ENCODE measurements at places on chromosomes 5 and 9.
A peak's percentile ranks its signal among the peaks of the same experiment; 100 is the strongest.

GRCh38 chr9:4689687-4690104 lies 10.3 kb downstream of the CDC37L1 start:
- DNase-seq, result no peak

- DNase-seq, result no peak
Measured at GRCh38 chr5:153985498-153985897, 53.2 kb downstream of the FAM114A2 start.

- DNase-seq, result no peak
Measured at GRCh38 chr9:137319011-137319738, 17.1 kb upstream of the NRARP start.

DNA sequence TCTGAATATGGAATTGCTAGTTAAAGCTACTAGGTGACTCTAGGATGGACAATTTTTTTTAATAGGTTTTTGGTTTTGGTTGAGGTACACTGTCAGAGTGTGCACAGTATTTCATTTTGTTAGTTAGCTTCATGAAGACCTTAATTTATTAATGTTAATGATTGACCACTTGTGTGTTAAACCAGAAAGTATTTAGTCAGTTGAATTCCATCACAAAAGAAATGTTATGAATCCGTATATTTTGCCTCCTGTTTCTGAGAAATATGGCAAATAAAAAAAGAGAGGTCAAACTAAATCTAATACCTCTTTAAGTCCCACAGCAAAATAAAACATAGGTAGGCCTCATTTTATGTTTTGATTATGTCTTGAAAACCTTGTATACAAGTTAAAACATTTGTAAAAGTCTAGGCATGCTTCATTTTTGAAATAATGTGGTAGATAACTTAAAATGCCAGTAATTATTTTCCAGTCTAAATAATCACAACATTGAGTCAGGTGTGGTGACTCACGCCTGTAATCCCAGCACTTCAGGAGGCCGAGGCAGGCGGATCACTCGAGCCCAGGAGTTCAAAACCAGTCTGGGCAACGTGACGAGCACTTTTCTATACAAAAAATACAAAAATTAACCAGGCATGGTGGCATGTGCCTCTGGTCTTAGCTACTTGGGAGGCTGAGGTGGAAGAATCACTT lies 50.8 kb downstream of the ITGA1 start:
- DNase-seq, result no peak

GRCh38 chr5:180126716-180127681 lies 55.4 kb upstream of the RNF130 start:
- no peak for DNase-seq

- no peak for DNase-seq
Measured at GRCh38 chr5:82802954-82803353, 274.2 kb downstream of the TMEM167A start.

GRCh38 chr9:14346811-14347405 lies 33.0 kb upstream of the NFIB start:
- DNase-seq, result no peak

DNA sequence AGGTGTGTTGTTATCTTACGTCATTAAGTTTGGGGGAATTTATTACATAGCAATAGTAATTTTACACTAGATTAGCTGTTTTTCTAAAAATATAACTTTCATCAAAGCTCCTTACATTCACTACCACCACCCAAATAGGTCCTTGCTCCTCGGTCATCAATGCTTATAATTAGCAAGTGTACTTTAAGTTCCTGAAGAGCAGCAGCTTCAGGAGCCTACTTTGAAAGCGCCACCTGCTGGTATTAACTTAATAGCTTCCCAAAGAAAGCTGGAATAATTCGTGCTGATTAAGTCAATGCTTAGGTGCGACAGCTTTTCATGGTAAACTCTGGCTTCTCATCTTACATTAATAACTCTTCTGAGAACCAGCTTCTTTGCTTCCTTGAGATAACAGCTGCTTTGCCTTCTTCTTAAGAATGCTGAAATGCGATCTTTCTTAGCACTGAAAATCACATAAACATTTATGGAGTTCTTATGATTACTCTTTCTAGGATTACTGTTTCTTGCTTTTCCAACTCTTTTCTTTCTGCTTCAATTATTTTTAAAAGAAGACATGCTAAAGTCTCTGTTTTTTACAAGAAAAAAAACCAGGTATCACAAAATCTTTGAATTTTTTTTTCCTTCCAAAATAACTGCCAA lies 10.0 kb upstream of the C5 start:
- peak; percentile 18 for DNase-seq

- DNase-seq, result no peak
Measured at GRCh38 chr9:136051453-136051836, 43.6 kb downstream of the NACC2 start.

DNA sequence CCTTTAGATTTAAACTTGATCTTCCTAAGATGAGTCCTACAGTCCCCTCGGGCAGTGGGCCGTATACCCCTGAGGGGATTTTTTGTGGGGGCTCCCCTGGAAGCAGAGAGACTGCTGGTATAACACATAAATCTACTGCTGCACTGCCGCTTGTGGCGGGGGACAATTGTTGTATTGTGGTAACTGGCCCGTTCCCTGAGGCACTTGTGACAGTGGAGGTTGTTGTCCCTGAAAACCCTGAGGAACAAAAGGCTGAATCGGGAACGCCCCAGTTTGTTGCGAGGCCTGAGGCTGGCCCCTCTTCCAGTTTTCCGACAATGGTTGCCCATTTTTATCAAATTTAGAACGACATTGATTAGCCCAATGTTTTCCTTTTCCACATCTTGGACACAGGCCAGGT lies 4.7 kb upstream of the TMEM141 start:
- no peak for DNase-seq

- no peak for DNase-seq
Measured at GRCh38 chr9:104069288-104069687, 24.8 kb upstream of the SMC2 start.

DNA sequence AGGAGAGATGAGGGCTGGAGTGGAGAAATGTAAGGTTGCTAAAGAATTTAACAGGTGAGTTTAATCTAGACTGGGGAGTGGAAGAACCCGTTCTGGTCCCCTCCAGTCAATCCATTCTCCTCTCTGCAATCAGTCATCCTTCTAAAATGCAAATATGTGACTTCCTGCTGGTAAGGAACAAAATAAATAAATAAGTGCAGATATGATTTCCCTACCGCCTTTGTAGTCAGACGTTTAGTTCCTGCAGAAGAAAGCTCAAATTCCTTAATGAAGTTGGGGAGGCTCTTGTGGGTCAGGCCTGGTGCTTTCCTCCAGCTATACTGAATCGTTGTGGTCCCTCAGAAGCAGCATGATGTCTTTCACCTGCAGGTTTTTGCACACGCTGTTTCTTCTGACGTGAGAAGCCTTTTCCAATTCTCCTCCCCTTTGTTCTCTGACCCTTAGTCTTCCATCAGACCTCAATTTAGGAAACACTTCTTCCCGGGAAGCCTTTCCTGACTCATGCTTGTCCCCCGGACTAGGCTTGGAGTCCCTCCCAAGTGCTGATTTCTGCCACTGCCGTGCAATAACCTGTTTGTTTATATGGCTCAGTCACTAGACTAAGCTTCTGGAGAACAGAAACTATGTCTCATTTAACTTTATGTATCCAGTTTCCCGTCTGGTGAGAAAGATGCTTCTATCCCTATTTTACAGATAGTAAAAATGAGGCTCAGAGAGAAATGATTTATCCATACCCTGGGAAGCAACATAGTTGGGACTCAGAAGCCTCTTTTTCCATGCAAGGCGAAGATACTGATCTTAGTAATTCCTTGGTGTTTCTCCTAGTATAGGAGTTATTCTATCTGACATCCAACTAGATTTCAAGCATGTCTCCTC lies 1.3 kb downstream of the ATP6V1G1 start:
- DNase-seq, result no peak

- no peak for DNase-seq
Measured at GRCh38 chr9:69549310-69550202, 122.6 kb downstream of the APBA1 start.

DNA sequence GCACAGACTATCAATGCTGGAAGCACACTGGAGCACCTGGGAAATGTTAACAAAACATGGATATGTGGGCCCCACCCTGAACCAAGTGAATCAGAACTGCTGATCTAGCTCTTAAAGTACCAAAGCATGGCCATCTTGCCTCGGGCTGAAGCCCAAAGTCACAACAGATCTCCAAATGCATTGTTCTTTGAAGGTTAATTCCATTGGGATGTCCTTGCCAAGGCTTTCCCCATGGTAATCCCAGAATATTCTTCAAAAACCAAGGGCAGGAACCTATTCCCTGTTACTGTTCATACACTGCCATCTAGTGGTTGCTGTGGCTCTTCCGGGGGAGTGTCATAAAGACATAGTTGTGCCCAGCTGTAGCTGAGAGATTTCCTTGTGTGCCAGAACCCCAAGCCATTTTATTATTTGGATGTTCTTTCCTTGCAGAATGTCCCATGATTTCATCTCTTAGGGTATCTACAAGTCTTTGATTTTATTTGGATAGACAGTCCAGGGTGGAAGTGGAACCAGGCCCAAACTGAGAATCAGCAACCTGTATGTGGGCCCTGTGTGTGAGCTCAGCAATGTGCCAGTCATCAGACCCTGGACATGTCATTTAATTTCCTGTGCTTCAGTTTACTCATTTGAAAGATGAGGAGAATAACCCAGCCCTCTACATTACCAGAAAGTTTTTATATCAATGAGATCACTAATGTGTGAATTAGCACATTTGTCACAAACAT lies 290.0 kb downstream of the ACTL7B start:
- DNase-seq, result no peak

DNA sequence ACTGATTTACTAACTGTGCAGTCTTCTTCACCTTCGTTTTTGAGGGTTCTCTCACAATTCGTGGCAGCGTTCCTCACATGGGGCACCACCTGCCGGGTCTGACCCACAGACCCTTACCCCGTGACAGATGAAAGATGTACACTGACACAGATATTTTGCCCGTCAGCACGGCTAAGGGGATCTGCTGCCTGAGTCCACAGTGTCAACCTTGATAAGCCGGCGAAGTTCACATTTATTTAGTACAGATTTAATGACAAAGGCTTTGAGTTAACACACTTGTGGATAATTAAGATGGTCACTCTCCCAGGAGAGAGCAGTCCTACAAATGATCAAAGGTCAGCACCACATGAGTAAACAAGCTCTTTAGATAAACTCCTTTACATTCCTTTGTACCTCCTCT lies 15.9 kb upstream of the TEX10 start:
- DNase-seq, result no peak

- DNase-seq, result no peak
Measured at GRCh38 chr5:141437221-141437620, 6.9 kb downstream of the PCDHGA12 start.

DNA sequence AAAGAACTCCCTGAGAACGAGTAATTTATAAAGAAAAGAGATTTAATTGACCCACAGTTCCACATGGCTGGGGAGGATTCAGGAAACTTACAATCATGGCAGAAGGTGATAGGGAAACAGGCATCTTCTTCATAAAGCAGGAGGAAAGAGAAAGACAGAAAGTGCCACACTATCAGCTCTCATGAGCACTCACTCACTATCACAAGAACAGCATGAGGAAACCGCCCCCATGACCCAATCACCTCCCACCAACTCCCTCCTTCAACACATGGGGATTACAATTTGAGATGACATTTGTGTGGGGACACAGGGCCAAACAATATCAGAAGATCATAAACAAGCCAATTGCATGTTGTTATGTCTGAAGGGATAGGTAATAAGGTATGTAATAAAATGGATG lies 935.9 kb upstream of the COX7C start:
- no peak for DNase-seq

GRCh38 chr5:117488976-117489500 lies 914.4 kb upstream of the SEMA6A start:
- DNase-seq, result peak; percentile 8

- no peak for DNase-seq
Measured at GRCh38 chr5:71703941-71704340, 15.1 kb upstream of the CARTPT start.

DNA sequence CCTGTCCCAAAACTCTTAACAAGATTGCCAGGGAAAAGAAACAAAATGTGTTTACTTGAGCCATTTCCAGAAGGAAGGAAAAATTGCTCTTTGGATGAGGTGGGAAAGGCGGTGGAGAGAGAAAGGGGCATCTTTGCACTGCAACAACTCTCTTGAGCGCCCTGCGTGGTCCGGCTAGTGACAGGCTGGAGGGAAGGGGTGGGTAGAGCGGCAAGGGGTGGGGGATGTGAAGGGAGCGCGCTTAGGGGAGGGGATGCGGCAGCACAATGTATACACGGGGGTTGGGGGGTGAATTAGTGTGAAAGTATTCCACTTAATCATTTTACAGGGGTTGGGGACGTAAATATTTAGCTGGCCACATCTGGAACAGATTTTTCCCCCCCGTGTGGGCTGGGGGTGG lies 1.3 kb downstream of the FGF10 start:
- no peak for DNase-seq

- DNase-seq, result no peak
Measured at GRCh38 chr9:70746316-70746715, 331.9 kb upstream of the KLF9 start.

GRCh38 chr5:67286006-67286405 lies 89.4 kb upstream of the CD180 start:
- no peak for DNase-seq

- DNase-seq, result no peak
Measured at GRCh38 chr9:101574731-101575333, 19.9 kb downstream of the PPP3R2 start.

- no peak for DNase-seq
Measured at GRCh38 chr5:143758015-143758414, 53.9 kb upstream of the HMHB1 start.

GRCh38 chr9:97075289-97075985 lies 36.5 kb upstream of the CTSV start:
- DNase-seq, result no peak

- no peak for DNase-seq
Measured at GRCh38 chr5:146710348-146710747, 168.2 kb downstream of the PPP2R2B start.

GRCh38 chr5:152097128-152097527 lies 172.5 kb upstream of the GLRA1 start:
- no peak for DNase-seq

DNA sequence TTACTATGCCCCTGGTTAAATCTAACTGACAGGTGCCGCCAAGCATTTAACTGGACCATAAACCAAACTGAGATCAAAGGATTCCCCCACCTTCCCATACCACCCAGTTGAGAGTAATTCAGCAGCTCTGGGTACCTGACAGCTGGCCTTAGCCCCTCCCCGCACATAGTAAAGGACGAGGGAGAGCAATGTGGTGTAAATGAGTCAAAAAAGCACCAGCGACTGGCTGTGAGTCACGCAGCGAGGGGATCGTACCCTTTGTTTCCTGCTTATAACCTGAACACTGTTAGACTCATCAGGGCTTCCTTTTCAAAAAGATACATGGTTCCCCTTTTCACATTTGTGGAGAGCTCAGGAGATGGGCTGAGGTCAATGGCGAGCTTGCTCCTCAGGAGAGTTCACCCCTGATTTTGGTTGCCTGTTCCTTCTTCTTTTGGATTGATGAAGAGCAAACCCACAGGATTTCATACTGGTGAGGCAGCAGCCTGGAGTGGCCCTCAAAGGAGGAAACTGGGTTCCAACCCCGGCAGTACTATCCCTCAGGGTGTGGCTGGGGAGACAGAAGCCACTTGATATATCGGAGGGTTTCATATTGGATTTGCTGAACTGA lies 71.5 kb downstream of the ANKRD33B start:
- no peak for DNase-seq

GRCh38 chr5:106766916-106767315 lies 903.8 kb downstream of the EFNA5 start:
- DNase-seq, result no peak

- DNase-seq, result no peak
Measured at GRCh38 chr5:56148453-56148971, 84.6 kb downstream of the ANKRD55 start.

- no peak for DNase-seq
Measured at GRCh38 chr5:156367597-156367996, 40.6 kb downstream of the SGCD start.

All from NCI-H2227 treated with DMSO at 0.1 percent for 48 hours (cell line).